ENCODE measurements at places on chromosomes 12 and 14.

GRCh38 chr12:67241482-67241881 lies 27.7 kb upstream of the CAND1 start:
- DNase-seq: no peak

DNA sequence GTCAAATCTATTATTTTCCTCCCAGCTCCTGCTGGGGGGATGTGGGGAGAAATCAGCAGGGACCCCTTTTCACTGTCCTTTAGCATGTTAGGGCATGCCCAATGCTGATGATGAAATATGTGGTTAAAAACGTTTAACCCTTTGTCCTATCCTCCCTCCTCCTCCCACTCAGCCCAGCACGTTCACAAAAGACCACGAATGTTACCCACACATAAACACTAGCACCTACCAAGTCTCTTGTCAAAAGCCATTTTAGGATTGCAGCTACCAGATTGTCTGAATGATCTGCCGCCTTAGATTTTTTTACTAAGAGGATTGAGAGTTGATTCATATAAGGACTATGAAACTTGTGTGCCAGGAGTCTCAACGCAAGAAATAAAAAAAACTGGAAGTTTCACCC lies 70.4 kb downstream of the TBK1 start:
- DNase-seq: no peak

DNA sequence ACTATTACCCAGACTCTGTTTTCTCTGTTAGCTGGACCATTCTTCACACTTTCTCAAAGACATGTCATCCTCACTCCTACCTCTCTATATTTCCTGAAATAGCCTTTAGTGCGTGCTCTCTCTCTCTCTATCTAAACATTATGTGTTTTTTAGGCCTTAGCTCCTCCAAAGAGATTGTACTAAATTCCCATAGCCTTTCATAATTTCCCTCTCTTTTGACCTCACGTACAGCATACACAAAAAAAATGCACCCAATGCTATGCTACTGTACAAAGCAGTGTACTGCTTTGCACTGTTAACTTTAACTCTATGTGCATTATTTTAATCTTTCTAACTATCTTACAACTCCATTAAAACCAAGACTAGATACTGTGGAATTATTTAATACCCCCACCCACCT lies 288.4 kb downstream of the DAD1 start:
- DNase-seq: no peak

- DNase-seq: no peak
Observed at GRCh38 chr14:75543253-75543652, 21.0 kb downstream of the BATF start.

DNA sequence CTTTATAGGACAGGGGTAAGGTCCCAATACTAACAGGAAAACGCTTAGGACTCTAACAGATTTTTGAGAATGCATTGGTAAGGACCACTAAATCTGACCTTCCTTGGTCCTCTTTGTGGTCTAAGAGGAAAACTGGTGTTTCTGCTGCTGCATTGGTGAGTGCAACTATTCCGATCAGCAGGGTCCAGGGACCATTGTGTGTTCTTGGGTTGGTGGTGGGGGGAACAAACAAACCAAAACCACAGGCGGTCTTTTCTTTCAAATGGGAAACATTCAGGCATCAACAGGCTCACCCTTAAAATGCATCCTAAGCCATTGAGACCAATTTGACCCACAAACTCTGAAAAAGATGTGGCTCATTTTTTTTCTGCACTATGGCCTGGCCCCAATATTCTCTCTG lies 20.7 kb downstream of the EPYC start:
- DNase-seq: no peak

GRCh38 chr14:101177301-101177971 lies 273.9 kb upstream of the RTL1 start:
- peak; percentile 89 for DNase-seq

GRCh38 chr12:12714276-12715021 lies 2.7 kb upstream of the CDKN1B start:
- peak; percentile 44 for DNase-seq

- DNase-seq: no peak
Observed at GRCh38 chr12:124422142-124422569, 127.3 kb downstream of the RFLNA start.

DNA sequence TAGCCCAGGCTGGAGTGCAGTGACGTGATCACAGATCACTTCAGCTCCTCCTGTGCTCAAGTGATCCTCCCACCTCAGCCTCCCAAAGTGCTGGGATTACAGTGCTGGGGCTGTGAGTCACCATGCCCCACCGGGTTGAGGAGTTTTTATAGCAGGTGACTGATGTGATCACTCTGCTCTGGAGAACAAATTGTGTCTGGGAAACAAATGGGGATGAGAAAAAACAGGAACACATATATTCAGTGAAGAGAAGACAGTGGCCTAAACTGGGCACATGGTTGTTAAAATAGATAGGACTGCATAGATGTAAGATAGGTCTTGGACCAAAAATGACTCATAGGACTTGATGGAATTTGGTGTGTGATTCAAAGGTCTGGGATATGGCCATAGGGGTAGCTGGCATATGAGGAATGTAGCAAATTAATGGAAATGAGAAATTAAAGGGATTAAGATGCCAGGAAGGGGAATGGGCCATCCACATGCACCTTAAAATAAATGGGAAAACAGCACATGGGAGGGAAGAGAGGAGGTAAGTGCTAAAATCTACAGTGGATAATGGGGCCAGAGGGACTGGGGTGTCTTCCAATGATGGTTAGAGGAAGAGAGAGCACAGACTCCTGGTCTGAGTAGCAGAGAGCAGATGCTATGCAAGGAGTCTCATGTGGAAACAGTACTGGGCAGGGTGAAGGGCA lies 11.2 kb downstream of the BCAT1 start:
- no peak for DNase-seq

DNA sequence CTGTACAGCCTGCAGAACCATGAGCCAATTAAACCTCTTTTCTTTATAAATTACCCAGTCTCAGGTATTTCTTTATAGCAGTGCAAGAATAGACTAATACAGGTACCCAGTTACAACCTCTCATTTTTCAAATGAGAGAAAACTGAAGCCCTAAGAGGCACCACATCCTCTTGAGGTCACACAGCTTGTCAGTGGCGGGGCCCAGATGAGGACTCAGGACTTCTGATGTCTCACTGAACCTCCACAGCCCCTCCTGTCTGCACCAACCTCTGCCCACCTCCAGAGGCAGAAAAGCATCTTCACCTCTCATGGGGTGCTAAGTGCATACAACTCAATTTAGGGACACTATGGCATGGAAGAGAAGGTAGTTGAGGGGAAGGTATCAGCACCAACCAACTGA lies 120.7 kb downstream of the CRACR2A start:
- no peak for DNase-seq

DNA sequence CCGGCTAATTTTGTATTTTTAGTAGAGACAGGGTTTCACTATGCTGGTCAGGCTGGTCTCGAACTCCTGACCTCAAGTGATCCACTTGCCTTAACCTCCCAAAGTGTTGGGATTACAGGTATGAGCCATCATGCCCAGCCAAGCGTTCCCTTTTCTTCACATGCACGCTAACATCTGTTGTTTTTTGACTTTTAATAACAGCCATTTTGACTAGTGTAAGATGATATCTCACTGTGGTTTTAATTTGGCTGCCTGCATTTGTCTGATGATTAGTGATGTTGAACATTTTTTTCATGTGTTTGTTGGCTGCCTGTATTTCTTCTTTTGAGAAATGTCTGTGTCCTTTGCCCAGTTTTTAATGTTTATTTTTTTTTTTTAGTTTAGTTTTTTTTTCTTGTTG lies 10.2 kb upstream of the YARS2 start:
- DNase-seq: no peak

GRCh38 chr12:89353823-89354611 lies 1.7 kb upstream of the DUSP6 start:
- peak; percentile 81 for DNase-seq

GRCh38 chr12:12467688-12468261 lies 94.9 kb downstream of the DUSP16 start:
- DNase-seq: peak; percentile 69

- peak; percentile 26 for DNase-seq
Observed at GRCh38 chr12:24069532-24070395, 120.3 kb upstream of the SOX5 start.

DNA sequence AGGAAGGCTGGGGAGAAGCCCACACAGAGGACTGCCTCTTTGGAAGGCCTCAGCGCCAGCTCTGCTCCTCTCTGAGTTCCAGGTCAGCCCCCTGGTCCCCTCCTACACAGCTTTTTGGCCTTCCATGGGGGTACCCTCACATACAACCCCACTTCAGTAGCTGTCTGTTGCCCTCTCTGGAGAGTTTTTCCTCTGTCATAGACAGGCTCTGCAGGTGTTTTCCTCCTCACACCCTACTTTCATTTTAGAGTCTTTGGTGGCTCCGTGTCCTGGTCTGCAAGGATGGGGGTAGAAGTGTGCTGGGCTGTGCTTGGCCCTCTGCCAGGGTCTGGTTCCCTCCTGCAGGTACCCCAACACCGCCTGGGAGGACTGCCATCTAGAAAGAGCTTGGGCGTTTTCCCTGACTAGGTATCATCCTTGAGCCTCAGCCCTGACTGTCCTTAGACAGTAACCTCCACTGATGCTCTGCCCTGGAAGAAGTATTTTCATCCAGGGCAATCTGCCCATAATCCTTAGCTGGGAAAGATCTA lies 15.1 kb downstream of the ZDHHC22 start:
- no peak for DNase-seq

Measured in femur (tissue), 1 donor.